ENCODE measurements at places on chromosomes 1 and 21.

- DNase-seq = no peak
Observed at GRCh38 chr1:106534612-106535011, 521.9 kb upstream of the PRMT6 start.

- DNase-seq = no peak
Observed at GRCh38 chr1:27940297-27940696, 5.5 kb downstream of the SMPDL3B start.

GRCh38 chr1:51425273-51425672 is 93.8 kb downstream of the EPS15 start:
- no peak for DNase-seq

- DNase-seq = no peak
Observed at GRCh38 chr1:24949331-24949881, 19.3 kb upstream of the RUNX3 start.

GRCh38 chr1:34013136-34013535 is 149.3 kb downstream of the HMGB4 start:
- no peak for DNase-seq

DNA sequence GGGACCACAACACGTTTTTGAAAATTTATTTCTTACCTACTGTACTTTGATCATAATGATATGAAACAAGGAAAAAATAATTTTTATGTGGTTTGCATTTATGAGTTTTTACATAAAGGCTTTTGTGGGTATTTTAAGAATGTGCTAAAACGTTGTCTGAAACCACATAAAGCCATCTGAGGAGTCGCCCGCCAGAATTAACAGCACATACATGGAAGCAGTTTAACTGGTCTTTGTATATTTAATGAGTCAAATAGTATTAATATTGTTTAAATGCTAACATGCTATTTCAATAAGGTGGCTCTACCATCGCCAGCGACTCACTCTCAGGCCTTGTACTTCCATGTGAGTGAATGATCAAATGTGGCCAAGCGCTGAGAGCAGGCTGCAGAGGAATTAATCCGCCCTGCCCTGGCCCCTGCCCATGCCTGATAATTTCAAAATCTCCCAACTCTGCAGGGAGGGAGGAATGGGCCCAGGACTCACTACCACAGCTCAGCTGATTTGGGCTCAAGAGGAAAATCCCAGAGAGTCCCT is 49.6 kb downstream of the SLC66A1 start:
- DNase-seq = no peak

GRCh38 chr1:161190962-161191521 is 7.8 kb downstream of the ADAMTS4 start:
- no peak for DNase-seq

DNA sequence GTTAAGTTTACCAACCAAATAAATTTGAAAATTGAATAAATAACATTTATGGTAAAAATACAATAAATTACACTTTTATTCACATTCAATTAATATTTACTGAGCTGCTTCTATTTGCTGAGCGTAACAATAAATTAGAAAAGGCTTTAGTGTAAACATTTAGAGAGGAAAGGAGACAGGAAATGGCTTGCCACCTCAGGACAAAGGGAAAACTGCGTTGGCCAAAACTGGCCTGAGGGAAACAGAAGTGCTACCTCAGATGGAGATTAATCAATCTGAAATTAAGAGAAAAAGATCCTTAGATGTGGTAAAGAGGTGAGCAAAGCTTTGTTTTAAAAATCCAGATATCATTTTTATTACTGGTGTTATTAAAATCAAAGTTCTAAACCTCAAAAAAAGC is 128.0 kb downstream of the SLC44A5 start:
- DNase-seq = peak; percentile 40

DNA sequence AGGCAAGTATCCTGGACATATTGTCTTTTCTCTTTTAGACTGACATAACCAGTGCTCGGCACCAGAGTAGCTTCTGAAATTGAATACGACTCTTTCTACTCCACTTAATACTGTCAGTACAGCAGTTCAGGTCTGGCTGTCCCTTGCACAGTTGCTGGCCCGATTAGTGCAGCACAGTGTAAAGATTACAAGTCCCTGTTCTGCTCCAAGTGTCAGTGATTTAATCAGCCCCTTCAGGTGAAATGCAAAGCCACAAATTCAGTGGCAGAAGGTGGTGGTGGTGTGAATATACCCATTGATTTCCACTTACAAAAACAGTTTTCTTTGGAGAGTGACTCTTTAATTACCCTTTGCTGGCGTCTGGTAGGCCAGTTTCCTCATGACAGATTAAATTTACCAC is 545.4 kb downstream of the ADGRL2 start:
- DNase-seq = no peak

DNA sequence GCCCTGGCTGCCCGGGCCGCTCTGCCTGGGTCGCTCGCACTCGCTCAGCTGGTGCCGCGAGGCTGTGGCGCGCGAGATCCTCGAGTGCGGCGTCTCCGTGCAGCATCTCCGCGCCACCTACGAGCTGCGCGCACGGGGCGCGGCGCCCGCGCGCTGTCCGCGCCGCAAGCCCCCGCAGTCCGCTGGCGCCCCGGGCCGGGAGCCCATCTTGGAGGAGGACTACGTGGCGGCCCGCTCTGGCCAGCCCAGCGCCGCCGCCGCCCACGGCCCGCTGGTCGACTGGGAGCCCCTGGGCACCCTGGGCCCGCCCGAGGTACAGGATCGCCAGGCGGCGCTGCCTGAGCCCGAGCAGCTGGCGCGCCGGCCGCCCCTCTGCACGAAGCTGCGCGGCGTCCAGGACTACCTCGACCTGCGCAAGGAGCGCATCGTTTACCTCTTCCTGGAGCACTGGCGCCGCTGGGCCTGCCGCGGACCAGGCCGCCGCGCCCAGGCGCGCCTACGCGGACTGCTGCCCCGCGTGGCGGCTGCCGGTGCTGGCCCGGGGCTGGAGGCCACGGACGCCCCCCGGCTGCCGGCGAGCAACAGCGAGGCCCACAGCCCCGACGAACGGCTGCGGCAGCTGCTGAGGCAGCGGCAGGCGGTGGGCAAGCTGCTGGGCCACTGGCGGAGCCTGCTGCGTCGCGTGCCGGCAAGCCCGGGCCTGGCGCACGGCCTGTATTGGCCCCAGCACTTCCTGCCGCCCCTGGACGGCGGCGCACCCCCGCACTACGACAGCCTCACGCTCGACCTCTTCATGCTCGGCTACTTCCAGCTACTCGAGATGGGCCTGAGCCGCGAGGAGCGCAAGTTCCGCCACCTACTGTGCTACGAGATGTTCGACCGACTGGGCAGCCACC is 10.9 kb downstream of the TNFRSF25 start:
- no peak for DNase-seq

- no peak for DNase-seq
Observed at GRCh38 chr1:232968965-232969364, 18.6 kb downstream of the NTPCR start.

DNA sequence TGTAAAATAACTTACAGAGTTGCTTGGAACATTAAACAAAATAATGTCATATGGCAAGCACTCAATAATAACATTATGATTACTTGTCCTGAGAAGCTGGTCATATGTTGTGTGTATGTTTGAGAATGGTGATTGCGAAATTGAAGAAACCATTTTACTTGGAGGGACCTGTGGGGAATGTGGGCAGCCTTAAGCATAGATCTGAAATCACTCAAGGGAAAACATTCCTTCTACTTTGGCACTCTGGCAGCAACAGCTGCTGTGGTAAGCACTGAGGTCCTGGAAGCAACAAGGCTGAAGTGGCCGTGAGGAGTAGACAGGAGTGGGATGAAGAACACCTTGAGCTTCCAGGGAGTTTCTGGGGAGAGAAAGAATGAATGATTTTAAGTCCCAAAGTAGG is 165.4 kb upstream of the ADAMTS5 start:
- DNase-seq = no peak

Measured in NCI-H1417 treated with DMSO at 0.1 percent for 48 hours (cell line).